ENCODE measurements at places on chromosomes 12 and 14.

- DNase-seq: no peak
Observed at GRCh38 chr12:96421014-96421413, 20.8 kb upstream of the CDK17 start.

- DNase-seq: no peak
Observed at GRCh38 chr12:93204896-93205295, 172.8 kb upstream of the NUDT4 start.

GRCh38 chr12:650983-651382, 12.3 kb downstream of the NINJ2 start:
- DNase-seq: no peak

- no peak for DNase-seq
Observed at GRCh38 chr12:6222078-6222654, 22.0 kb downstream of the CD9 start.

GRCh38 chr12:108657130-108657745, 23.5 kb upstream of the SELPLG start:
- DNase-seq: no peak

DNA sequence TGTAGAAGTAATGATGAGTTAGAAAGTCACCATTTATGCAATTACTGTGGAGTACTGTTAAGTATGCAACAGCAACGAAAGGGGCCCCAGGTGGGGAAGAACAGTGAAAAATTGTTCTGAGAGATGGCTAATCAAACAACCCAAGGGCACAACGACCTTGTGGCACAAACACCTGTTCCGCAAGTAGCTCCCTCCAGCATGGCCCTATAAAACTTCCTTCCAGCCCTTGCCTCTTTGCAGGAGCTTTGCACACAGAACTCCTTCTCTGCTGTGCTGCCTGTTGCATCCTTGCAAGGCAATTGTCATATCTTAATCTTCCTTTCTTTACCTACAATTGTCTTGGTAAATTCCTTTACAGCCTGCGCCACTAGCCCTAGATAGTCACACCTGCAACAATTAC, 23.2 kb upstream of the ATP23 start:
- no peak for DNase-seq

GRCh38 chr12:10901427-10901826, 7.9 kb downstream of the TAS2R13 start:
- DNase-seq: no peak
